ENCODE measurements at places on chromosomes 4 and X. TPM values are rescaled to one million over a fixed set of nuclear protein-coding genes. Genes with fewer than 3 reads are reported as not detected.

The SLIT2 gene
- not detected for total RNA-seq

The C4orf50 gene
- 0.07 TPM for total RNA-seq

The RS1 gene
- total RNA-seq, result not detected

The NXF2B gene
- not detected for total RNA-seq

The XAGE2 gene
- not detected for total RNA-seq

The GAGE12H gene
- total RNA-seq, result not detected
